ENCODE measurements at places on chromosomes 12 and 14.

DNA sequence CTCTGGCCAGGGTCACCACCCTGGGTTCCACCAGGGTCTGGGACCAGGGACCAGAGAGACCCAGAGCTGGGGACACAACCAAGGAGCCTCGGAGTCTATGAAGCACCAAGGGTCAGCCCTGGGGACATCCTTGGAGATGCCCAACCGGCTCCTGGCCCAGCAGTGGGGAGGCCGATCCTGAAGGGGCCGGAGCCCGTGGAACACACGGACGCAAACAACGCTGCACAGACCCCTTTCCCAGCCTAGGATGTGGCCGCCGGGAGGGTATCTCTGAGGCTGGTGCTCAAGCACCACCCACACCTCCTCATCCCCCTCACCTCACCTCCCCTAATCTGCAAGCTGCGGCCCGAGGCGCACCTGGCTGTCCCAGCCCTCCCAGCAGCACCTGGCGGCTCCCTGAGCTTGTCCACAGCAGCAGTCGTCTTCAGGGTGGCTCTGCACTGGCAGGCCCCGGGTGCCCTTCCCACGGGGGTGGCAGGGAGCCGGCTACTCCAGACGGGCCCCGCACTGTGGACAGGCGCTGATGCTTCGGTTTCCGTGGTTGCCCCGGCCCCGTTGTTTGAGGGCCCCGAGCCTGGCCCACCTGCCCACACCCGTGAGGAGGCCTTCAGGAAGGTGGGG, 146.8 kb upstream of the C14orf180 start:
- DNase-seq = no peak

DNA sequence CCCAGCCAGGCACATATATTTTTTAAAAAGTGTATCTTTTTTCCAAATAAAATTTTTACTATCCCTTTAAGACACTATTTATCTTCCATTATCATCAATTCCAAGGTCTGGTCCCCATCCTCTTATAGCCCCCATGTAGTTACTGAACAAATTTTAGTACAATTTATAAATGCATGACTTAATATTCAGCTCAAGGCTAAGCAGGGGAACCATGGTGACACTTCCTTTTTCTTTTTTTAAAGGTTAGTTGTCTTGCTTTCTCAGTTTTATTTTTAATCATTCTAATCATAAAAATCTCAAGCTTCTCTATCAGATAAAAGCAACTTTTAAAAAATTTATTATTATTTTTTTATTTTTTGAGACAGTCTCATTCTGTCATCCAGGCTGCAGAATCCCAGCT, 92.3 kb downstream of the TRAFD1 start:
- DNase-seq = no peak

GRCh38 chr12:124852911-124853427, 10.7 kb downstream of the SCARB1 start:
- no peak for DNase-seq

- no peak for DNase-seq
Measured at GRCh38 chr14:98799891-98800290, 472.1 kb downstream of the BCL11B start.

DNA sequence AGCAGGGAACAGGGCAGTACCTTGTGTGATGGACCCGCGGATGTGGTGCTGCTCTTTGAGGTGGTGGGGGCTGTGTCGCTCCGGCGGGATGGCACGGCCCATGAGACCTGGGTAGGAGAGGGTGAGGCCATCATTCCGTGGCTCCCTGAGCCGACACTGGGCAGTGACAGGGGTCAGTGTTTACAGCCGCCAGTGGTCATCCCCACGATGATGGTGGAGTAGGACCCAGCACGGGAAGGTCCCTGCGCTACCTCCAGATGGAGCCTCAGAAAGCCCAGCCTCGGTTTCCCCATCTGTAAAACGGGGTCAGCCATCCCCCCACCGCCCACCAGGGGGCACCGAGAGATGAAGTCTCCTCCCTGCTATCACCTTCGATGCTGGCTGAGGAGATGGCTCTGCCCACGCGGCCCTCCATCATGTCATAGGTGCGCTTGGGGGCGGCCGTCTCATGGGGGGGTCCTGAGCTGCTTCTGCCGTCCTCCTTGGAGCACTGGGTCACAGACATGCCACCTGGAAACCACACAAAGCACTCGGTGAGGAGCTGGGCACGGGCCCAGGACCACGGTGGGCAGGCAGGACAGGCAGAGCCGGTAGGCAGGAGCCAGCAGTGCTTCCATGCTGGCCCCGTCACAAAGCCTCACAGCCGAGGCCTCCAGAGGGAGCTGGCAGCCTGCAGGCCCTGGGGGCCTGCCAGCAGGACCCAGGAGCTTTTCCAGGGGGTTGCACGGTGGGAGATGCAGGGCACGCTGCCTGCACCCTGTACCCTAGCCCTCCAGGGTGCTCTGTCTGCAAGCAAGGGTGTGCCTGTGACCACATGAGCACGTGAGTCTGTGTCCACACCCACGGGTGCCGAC, 53.1 kb downstream of the RFLNA start:
- peak; percentile 54 for DNase-seq

DNA sequence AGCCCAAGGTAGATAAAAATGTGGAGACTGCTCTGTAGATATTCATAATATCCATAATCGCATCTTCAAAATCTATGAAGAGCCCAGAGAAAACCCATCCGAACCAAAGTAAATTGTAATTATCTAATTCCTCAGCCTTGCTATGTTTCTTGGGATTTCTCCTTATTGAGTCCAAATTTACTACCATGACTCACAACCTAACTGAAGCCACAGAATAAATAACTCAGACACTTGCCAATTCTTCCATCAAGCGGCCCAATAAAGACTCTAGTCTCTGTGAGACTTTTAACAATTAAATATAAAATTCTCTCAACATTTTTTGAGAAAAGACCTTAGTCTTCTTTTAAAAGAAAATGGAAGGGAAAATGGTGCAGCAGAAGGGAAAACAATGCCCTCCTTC, 409.8 kb downstream of the DAD1 start:
- no peak for DNase-seq

DNA sequence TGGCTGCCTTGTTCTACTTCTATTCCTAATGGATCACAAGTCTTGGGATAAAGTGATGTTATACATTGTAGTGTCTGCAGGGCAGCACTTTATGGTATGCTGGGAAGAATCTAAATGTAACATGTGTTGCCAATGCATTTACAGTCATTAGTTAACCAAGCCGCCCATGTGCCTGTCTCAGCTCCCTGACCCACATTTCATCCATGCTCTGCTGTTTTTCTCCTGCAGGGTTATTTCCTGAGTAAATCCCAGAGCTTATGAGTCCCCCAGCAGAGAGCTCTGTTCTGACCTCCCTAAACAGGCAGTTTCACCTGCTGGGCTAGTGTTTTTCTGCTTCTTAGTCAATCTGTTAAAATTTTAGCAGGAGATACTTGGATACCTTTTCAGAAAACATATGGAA, 4.4 kb upstream of the TMTC2 start:
- no peak for DNase-seq

- DNase-seq = no peak
Measured at GRCh38 chr14:23517650-23518326, 33.8 kb downstream of the ZFHX2 start.

DNA sequence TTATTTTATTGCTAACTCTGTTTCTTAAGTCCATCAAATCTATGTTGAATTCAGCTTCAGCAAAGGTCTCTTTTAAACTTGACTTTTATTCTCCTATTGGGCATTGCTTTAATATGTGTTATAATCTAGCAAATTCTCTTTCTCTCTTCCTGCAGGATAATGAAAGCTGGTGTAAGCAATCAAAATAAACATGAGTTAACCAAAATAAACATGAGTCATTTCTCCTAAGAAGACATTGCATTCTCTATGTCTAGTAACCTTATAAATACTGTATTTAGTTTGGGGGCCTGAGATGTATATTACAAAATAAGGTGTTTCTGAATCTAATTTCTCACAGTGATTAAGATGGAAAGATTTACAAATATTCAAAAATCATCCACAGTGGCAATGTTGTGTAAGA, 739.1 kb upstream of the ATXN7L3B start:
- DNase-seq = no peak

DNA sequence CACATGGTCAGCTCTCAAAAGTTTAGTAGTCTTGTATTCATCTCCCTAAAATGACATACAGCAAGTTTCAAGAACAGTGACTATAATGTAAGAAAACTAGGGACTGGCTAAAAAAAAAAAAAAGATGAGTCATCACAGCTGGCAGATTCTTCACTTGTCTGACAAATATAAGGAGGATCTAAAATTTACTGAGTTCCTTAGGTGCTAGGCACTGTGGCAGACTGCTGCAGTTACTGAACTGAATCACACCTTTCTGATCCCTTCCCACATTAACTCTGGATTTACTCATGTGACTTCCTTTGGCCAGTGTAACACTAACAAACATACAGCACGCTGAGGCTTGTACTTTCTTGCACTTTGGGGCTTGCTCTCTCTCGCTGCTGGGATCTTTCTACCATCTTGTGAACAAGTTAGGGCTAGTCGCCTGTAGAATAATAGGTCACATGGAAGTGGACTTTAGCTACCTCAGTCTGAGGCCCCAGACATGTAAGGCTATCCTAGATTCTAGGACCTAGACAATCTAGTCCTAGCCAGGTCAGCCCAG, 32.1 kb downstream of the BAZ1A start:
- DNase-seq = peak; percentile 22

GRCh38 chr14:95739356-95739755, 25.4 kb upstream of the TCL1A start:
- no peak for DNase-seq

GRCh38 chr14:31201111-31201510, 6.5 kb downstream of the HECTD1 start:
- DNase-seq = no peak

GRCh38 chr12:126773012-126773411, 1494.0 kb upstream of the TMEM132C start:
- no peak for DNase-seq

DNA sequence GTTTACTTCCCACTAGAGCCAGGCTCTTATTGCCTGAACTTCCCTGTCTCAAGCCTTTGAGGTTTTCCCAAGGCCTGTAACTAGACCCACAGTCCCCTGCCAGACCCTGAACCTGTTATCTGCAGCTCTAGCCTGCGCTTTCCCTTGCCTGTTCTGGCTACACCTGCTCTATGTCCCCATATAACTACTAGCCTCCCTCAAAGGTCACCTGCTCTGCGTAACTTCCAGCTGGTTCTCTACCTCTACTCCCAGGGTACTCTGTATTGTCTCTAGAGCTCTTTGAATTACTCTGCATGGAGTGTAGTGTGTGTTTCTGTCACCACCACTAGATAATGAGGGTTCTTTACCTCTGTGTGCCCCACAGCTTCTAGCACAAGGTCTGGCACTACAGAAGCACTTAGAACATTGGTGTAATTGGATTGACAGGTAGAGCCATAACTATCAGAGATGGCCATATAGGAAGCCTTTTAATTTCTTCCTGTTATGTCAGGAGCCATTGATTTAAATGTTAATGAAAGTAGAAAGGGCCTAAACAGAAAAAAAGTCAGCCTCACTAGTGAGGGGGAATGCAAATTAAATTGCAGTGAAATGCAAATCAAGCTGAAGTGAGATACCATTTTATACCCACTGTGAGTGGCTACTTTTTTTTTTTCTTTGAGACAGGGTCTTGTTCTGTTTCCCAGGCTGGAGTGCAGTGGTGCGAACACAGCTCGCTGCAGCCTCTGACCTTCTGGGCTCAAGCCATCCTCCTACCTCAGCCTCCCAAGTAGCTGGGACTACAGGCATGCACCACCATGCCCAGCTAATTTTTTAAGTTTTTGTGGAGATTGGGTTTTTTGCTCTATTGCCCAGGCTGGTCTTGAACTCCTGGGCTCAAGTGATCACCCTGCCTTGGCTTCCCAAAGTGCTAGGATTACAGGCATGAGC, 47.8 kb downstream of the EID3 start:
- no peak for DNase-seq

GRCh38 chr12:92739113-92739512, 36.3 kb downstream of the PLEKHG7 start:
- no peak for DNase-seq

DNA sequence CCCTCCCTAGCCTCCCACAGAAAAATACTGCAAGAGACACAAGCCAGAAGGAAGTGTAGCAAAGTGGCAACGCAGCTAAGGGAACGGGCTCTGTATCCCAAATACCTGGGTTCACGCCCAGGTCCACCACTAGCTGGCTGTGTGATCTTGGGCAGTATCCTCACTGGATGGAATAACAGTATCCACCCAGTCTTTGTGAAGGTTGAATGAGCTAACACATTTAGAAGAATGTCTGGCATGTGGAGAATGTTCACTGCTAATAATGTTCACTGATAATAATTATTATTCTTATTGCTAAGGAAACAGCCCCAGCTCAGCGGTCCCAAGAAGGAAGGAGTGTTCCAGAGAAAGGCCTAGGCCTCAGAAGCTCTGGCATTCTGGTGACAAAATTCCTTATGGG, 70.9 kb downstream of the VWF start:
- no peak for DNase-seq

DNA sequence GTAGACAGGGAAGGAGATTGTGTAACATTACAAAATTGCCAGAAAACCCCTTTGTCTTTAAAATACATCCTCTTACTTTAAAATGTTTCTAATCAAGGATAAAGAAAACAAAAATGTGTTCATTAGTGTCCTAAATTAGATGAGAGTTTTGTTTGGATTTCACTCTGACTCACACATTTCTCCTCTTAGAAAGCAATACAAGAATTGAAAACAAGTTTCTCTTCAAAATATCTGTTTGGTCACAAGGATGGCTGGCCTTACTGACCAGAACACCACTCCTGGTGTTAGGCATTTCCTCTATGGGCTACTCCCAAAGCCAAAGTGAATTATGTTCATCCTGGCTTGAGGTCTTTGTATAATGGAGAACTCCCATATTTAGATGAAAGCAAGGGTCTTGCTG, 6.4 kb downstream of the GUCY2C start:
- no peak for DNase-seq

DNA sequence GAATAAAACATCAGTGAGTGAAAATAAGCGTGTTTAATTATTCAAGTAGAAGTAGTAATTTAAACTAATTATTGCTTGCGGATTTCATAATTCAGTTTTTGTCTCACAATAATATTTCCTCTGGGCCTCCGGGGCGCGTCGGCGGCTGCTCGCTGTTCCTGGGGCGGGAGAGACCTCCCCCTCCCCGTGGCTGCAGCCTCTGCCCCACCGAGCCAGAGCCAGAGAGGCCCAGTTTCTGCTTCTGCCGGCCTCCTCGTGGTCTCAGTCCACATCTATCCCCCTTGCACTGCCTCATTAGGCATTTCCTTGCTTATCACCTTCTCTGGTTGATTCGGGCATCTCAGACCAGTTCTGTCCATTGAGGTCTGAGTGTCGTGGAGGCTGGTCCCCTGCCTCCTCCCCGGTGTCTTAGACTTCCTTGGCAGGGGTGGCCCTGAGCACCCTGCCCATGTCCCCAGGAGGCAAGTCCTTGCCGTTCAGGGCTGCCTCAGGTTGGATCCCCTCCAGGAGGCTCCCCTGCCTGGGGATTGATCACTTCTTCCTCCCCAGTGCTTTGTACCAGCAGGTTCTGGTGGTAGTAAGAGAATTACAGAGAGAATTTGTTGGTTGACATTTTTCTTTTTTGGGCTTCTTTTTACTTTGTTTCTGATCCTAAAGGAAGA, 78.0 kb downstream of the SLC25A47 start:
- no peak for DNase-seq

GRCh38 chr14:93010522-93011140, 87.7 kb downstream of the CHGA start:
- no peak for DNase-seq
